ENCODE measurements at places on chromosomes 6 and 20.

DNA sequence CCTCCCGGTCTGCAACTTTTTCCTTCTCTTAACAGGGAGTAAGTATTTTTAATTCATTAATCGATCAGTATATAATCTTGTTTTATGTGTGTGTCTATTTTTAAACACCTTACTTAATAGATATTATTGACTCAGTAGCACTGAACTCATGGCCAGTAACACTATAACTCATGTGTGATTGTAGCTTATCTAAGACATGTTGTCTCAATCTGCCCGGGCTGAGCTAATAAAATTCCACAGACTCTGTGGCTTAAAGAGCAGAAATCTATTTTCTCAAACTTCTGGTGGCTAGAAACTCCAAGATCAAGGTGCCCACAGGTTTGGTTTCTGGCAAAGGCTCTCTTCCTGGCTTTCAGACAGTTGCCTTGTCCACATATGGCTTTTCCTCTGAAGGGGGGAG is 68.8 kb upstream of the TNFAIP3 start:
- no peak for DNase-seq

DNA sequence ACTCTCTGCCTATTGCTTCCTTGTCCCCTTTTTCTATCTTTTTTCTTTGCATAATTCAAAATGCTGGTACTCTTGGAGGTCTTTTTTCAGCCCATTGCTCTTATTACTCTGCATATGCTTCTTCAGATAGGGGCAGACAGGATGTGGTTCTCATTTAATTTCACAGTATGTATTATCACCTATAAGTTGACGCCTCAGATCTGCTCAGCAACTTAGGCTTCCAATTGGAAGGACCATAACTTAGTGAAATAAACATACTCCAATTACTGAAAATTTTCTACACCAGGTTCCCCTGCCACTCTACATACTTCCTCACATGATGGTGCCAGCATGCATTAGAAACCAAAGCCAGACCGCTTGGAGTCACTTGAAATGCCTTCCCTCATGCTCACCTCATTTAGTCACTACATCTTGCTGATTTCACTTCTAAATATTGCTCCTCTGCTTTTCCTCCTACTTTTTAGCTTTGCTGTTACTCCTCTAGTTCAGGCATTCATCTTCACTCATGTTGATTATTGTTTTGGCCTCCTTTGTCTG is 34.5 kb upstream of the AHI1 start:
- DNase-seq: no peak

- no peak for DNase-seq
Observed at GRCh38 chr20:36830791-36831691, 44.9 kb upstream of the TLDC2 start.

GRCh38 chr6:2622671-2623070 is 128.1 kb downstream of the MYLK4 start:
- DNase-seq: no peak

DNA sequence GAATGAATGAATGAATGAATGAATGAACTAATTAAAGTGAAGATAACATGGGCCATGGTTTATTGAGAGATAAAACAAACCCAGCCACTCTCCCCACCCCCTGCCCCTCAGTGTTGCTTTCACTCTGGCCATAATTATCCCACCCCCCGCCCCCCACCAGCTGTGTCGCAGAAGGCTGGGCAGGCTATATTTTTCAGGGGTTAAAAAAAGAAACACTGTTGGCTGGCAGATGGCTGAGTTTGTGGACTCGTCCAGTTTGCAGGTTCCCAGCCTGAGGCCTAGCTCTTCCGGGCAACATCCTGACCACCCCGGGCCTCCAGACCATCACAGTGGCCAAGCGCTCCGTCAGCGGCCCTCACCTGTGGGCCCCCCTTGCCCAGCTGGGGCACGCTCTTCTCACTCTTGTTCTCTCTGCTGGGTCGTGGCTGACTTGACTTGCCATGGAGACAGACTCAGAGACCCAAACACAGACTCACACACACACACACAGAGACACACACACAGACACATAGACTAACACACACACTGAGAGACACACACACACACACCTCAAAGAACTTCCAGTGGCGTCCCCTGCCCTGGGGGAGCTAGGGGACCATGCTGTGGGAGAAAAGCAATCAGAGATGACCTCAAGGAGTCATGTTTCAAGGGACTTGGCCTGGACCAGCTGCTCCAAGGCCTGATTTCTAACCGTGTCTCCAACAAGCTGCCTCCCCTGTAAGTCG is 2.2 kb upstream of the GRM4 start:
- DNase-seq: no peak

- no peak for DNase-seq
Observed at GRCh38 chr20:3032624-3033023, 10.8 kb upstream of the GNRH2 start.
